ENCODE measurements at places on chromosomes 13 and 19.

DNA sequence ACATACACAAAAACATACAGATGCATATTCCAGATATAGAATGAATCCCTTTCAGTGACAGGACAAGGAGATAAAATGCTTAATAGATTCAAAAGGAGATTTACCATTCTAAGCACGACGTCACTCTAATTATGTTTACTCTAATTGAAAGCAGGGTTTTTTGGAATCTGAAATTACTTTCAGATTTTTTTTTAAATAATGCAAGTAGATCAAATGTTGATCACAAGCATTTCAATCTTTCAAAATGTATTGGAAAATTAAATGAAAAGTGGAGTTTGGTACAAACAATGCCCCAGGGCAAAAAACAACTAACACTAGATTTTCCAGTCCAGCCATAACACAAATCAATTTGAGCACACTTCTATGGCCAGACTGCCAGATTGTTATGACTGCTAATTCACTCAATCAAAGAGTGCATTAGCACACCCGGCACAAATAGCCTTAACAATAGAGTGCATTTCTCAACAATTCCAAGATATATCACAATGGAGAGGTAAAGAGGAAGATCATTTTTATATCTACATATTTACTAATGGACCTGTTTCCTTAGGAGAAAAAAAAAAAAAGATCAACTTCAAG lies 4.3 kb upstream of the DACH1 start:
- DNase-seq, result no peak

GRCh38 chr13:102620516-102620915 lies 23.7 kb downstream of the TPP2 start:
- no peak for DNase-seq

GRCh38 chr19:50823389-50824042 lies at the start of gene KLK1:
KLK1 (minus strand) TSS chr19:50823787; CDS start chr19:50823748, 39 bp downstream.
- peak; percentile 37 for DNase-seq

- peak; percentile 93 for DNase-seq
These were observed 2.8 kb upstream of the CIRBP start for GRCh38 chr19:1266129-1266915.

GRCh38 chr19:40270362-40271089 lies 14.6 kb downstream of the AKT2 start:
- peak; percentile 51 for DNase-seq

DNA sequence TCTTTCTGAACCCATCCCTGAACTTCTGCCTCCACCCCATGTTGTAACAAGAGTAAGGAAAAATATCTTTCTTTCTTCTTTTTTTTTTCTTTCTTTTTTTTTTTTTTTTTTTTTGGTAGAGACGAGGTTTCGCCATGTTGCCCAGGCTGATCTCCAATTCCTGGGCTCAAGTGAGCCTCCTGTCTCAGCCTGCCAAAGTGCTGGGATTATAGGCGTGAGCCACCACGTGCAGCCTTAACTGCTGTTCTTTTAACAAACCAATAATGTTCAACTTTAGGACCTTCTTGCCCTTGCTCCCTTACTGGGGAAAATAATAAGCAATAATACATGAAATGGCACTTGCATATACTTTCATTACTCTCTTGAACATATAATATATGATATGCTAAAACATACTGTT lies 19.6 kb downstream of the GPR183 start:
- no peak for DNase-seq

GRCh38 chr13:106331116-106331515 lies 204.3 kb downstream of the EFNB2 start:
- no peak for DNase-seq

DNA sequence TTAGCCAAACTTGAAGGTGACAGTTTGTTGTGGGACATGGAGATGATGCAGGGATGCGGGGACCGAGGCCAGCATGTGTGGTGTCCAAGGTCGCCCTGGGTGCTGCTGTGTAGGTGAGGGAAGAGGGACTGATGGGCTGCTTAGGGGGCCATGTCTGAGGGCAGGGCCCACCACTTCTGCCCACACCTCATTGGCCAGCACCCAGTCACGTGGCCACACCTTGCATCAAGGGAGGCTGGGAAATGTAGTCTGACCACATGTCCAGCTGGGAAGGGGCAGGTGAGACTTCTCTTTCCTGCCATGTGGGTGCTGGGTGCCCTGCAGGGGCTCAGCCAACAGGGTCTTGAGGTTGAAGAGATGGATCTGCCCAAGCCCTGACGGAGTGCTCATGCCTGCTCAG lies 88.9 kb downstream of the KDM4B start:
- DNase-seq, result no peak

DNA sequence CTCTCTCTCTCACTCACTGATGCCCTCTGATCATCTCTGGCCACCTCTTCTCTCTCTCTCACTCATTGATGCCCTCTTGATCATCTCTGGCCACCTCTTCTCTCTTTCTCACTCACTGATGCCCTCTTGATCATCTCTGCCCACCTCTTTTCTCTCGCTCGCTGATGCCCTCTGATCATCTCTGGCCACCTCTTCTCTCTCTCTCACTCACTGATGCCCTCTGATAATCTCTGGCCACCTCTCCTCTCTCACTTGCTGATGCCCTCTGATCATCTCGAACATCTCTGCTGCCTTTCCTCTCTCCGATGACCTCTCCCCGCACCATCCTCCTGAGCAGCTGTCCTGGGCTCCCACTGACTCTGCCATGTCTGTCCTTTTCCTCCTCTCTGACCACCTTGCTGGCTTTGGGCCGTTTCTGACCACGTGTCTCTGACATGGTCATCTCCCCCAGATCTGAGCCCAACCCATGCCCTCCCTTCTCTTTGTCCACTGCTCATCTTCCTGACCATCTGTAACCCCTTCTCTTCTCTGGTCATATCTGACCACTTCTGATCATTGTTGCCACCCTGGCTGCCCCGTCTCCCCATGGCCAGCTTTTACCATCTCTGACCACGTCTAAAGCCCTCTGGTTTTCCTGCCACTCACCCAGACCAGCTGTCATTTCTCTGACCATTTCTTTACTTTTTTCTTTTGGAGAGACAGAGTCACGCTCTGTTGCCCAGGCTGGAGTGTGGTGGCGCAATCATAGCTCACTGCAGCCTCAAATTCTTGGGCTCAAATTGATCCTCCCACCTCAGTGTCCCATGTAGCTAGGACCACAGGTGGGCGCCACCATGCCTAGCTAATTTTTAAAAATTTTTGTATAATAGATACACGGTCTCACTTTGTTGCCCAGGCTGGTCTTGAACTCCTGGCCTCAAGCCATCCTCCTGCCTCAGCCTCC lies 2.4 kb downstream of the LRFN3 start:
- DNase-seq, result no peak

GRCh38 chr19:47523473-47523872 lies 8.6 kb upstream of the NAPA start:
- no peak for DNase-seq

- DNase-seq, result no peak
These were observed 16.5 kb downstream of the LRCH1 start for GRCh38 chr13:46569456-46569855.

- no peak for DNase-seq
These were observed 33.0 kb downstream of the ZIC2 start for GRCh38 chr13:100014621-100015020.

GRCh38 chr13:78030341-78030896 lies 111.8 kb upstream of the EDNRB start:
- DNase-seq, result no peak

GRCh38 chr19:38135150-38135998 lies 88.6 kb downstream of the DPF1 start:
- peak; percentile 51 for DNase-seq

GRCh38 chr19:52099497-52100138 lies 4.1 kb upstream of the ZNF841 start:
- DNase-seq, result no peak

- peak; percentile 82 for DNase-seq
These were observed 8.9 kb upstream of the CCDC9 start for GRCh38 chr19:47247308-47247990.

DNA sequence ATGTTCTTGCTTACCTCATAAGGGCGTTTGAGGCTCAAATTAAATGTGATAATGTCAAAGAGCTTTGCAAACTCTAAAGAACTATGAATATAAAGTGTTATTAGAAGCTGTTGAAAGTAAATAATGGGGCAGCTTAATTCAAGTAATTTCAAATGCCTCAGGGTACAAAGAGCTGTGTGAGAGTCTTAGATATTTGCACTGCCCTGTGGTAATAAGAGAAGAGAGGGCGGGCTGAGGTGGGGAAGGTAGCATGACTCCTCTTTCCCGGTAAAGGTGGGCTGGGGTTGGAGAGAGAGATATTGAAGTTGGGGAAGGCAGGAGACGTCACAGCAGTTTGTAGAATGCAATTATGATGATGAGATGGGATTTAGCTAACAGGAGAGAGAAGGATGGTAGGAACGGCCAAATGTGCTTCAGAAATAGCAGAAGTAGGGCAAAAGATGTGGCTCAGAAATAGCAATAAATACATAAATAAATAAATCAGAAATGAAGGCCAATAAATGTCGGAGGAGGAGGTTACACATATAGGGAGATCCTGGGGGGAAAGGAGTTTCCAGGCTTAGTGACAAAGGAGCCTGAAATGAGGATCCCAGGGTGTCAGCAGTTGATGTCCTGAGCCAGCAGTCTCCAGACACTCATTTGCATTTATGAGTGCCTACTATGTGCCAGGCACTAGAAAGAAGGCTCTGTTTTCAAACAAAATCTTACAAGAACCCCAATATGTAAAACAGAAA lies 35.7 kb upstream of the RCBTB2 start:
- no peak for DNase-seq

- no peak for DNase-seq
These were observed 1.6 kb downstream of the DIAPH3 start for GRCh38 chr13:60162096-60162495.

DNA sequence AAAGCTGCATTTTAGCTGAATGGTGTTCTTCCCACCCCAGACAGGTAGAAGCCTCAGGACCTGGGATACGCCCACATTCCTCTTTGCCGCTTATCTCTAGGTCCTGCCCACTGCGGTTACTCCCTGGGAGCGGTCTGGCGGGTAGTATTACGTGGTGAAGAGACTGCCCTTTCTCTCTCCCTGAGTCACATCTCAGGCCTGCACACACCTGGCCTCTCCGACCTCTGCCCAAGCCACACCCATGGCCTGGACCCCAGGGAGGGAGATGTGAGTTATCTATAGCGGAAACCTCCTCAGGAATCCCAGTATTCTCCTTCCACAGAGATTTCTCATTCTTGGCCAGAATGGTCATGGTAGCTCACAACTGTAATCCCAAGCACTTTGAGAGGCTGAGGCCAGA lies 17.3 kb downstream of the RHPN2 start:
- peak; percentile 98 for DNase-seq

GRCh38 chr13:93309886-93310523 lies 83.4 kb downstream of the GPC6 start:
- no peak for DNase-seq

DNA sequence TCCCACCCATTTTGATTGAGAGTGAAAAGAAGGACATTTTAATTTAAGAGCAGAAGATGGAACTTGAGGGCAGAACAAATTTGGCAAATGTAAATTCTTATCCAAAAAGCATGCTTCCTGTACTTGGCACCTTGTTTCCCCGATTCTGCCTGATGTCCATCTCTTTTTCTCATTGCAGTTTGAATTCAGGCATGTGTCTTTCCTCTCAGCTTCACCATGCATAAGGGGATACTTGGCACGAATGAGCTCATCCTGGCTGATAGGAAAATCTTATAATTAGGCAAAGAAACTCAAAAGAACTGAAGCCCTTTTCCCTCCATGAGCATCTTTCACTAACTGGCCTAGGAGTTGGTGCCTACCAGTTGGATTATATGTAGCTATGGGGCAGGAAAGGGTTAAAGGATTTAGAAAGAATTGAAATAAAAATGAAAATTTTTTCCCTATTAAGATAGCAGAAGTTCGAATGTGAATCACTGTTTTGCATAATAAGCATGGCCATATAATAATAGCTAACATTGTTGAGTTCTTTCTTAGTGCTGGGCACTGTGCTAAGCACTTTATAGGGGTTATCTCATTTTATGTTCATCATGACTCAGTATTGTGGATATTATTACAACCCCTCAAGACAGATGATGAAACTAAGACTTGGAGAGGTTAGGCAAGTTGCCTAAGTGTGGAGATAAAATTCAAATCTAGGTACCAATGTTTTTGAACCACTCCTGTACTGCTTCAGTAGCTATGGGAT lies 386.6 kb downstream of the KCNRG start:
- DNase-seq, result no peak

DNA sequence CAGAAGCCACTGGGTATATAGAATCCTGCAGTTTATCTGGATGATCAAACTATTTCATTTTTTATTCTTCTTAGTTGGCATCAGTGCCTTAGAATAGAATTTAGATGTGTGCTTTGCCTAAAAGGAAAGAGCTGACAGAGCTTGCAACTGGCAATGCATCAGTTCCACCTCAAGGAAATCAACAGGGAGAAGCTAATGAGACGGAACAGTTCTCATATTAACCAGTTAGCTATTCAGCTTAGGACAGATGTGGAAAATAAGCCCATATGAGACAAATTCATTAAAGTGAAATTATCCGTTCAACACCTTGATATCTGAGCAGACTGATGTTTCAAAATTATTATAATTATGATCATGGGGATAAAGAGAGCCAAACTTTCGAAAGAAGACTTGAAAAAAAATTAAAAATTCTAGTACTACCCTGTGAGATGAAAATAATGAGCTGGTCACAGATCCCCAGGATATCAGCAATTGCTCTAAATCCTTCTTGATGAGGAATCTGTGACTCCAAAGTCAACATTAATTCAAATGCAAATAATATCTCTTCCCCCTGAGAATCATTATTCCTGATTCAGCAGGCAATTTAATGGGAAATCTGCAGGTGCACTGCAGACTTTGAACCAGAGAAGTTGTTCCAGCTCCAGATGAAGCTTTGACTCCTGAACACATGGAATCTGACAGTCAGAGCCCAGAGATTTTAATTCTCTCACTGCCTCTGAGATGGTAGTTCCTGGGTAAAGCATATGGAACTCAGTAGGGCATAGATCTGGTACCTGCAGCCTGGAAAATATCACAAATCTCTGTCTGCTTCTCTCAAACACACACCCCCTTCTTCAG lies 486.8 kb downstream of the FOXO1 start:
- no peak for DNase-seq

GRCh38 chr13:41056826-41057711 lies 4.2 kb upstream of the WBP4 start:
- DNase-seq, result no peak

GRCh38 chr19:5484398-5485285 lies 29.4 kb downstream of the ZNRF4 start:
- no peak for DNase-seq

DNA sequence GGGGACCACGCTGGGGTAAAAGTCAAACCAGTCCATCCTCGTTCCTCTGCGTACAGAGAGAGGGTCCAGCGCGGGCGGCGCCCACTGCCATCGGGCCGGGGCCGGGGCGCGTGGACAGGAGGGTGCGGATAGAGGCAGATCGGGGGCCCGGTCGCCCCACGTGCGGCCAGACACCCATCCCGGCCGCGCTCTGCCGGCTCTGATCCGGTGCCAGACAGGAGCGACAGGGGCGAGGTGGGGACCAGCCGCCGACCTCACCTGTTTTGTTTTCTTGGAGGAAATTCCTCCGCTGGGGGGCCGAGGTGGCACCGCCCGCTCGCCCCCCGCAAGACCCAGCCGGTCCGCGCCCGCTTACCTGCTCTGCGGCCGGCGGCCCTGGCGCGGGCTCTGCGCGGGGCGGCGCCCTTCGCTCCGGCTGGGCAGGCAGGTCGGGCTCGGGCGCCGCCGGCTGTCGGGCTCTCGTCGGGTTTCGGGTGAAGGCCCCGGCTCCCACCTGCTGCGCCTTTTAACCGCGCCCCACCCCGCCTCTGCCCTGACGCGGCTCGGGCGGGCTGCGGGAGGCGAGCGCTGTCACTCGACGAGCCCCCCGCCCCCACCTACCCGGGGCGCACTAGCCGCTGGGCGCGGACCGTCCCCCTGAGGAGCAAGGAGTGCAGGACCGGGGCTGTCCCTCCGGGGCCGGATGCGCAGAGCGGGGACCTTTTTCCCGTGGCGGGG lies at the start of gene GJB6:
TSS of gene GJB6 (minus strand) at position 481 of the 717 bp plus-strand sequence. CDS start 8,839 bp downstream, outside the sequence.
- DNase-seq, result peak; percentile 60

GRCh38 chr13:100478107-100478809 lies 110.3 kb downstream of the GGACT start:
- DNase-seq, result peak; percentile 81
